Naive thymus-derived CD4-positive, alpha-beta T cell (primary cell): ENCODE measurements at places on chromosomes 5 and 9. TPM values are rescaled to one million over a fixed set of nuclear protein-coding genes. Genes with fewer than 3 reads are reported as not detected.

The MEGF9 gene
- total RNA-seq = 35.4 TPM

DNA sequence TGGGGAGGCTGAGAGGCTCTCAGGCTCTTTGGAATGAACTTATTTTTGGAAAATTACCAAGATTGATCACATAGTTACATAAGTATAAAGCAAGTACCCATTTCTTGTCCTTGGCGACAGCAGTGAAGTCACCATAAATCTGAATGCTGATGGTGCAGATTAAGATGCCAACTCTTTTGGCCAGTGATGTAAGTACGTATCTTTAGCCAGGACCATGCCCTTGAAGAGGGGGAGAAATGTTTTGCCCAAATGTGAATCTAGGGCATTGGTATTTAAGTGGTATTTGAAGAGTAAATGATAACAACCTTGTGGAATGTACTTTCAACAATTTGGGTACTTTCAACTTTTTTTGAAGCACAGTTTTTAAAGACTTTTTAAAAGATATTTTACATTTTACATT lies 68.2 kb upstream of the RAD23B start:
- DNase-seq = no peak

GRCh38 chr5:72407541-72407940 lies 87.4 kb downstream of the PTCD2 start:
- DNase-seq = no peak

DNA sequence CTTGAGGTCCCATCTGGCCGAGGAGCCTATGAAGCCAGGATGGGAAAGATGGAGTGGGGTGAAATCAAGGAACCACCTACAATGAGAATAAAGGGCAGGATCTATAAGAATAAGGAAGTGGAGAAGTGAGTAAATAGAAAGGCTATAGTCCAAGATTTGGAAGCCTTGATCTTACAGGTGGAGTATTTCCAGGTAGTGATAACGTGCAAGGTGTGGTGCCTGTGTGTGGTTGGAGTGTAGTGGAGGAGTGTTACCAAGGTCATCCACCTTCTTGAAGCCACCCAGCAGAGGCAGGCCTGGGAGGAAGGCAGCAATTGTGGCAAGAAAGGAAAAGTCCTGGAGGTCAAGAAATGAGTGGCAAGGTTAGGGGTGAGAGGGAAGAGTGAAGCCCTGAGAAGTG lies 72.9 kb downstream of the IQGAP2 start:
- no peak for DNase-seq

DNA sequence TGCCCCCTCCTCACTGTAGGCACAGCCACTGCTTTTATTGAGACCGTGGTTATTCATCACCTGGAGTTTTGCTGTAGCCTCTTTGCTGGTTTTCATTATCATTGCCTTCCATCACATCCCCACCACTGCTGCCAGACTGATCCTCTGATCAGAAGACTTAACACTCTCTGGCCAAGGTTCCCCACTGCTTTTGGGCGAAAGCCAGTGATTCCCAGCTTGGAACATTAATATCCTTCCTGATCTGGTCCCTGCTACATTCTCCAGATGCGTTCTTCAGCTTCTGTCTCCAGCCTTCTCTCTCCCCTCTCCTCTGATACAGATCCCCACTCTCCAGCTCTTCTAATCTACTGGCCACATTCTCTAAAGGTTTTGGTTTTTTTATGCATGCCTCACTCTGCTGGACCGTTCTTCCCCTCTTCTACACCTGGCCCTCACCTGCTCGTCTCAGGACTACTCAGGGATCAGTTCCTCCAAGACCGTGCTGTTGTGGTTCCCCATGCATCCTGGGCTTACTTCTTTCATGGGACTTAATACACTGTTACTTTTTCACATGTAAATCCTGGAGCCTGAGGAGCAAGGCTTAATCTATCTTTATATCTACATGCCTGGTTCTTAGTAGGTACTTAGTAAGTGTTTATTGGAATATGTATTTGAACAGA lies 115.0 kb downstream of the PRKACG start:
- no peak for DNase-seq

DNA sequence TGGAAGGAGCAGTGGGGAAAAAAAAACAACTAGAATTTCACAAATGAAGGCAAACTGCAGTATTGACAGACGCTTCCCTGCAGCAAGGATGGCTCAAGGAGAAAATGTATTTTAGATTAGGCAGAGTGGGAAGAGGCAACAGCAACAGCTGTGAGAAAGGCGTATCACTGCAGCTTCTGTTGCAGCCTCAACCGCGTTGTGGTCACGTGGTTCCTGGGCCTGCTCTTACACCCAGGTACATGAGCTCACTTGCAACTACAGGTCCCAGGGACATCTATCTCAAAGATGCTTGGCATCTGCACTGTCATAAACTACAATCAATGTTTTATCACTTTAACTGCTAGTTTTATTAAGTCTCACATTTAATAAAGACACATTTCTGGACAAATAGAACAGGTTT lies 36.0 kb upstream of the GOLM1 start:
- DNase-seq = no peak
